A549 treated with GW870086 at 1 μM for 4 hours (cell line): ENCODE measurements at places on chromosomes 2 and 18. TPM values are rescaled to one million over a fixed set of nuclear protein-coding genes. Genes with fewer than 3 reads are reported as not detected.

The TRAF3IP1 gene
- total RNA-seq: 11.9 to 16.0 TPM (median 12.6 TPM) in 5 replicates

The SP140 gene
- 0.13 TPM in 1 of 5 replicates, not detected in the others for total RNA-seq

The SATB2 gene
- 2.9 to 3.6 TPM (median 3.0 TPM) in 5 replicates for total RNA-seq

The SLC9A2 gene
- 2.9 to 3.7 TPM (median 3.1 TPM) in 5 replicates for total RNA-seq

The VPS54 gene
- total RNA-seq: 11.4 to 16.2 TPM (median 15.4 TPM) in 5 replicates

The GPR155 gene
- total RNA-seq: 0.19 to 0.28 TPM (median 0.25 TPM) in 4 of 5 replicates, not detected in the other

The ASAP2 gene
- total RNA-seq: 37.1 to 59.1 TPM (median 52.2 TPM) in 5 replicates

The SLC38A11 gene
- not detected in 5 replicates for total RNA-seq

The FSHR gene
- not detected in 5 replicates for total RNA-seq

The OXER1 gene
- total RNA-seq: not detected in 5 replicates

The COL4A4 gene
- 1.2 to 2.4 TPM (median 1.8 TPM) in 5 replicates for total RNA-seq

The POTEI gene
- total RNA-seq: 0.07 TPM in 1 of 5 replicates, not detected in the others

The SLC14A1 gene
- not detected in 5 replicates for total RNA-seq

The AQP12A gene
- total RNA-seq: not detected in 5 replicates

The ADD2 gene
- 18.8 to 27.9 TPM (median 24.0 TPM) in 5 replicates for total RNA-seq

The PSTPIP2 gene
- 0.12 to 0.44 TPM (median 0.24 TPM) in 5 replicates for total RNA-seq

The CCDC102B gene
- 0.17 to 0.97 TPM (median 0.37 TPM) in 5 replicates for total RNA-seq

The KYNU gene
- 256 to 305 TPM (median 269 TPM) in 5 replicates for total RNA-seq

The NEURL3 gene
- total RNA-seq: 0.41 to 1.4 TPM (median 0.87 TPM) in 5 replicates

The SERPINB12 gene
- total RNA-seq: not detected in 5 replicates

The VIL1 gene
- total RNA-seq: 0.08 to 0.68 TPM (median 0.27 TPM) in 5 replicates
